CD4-positive, alpha-beta T cell treated with Interferon gamma for 1 hour (primary cell): ENCODE measurements at places on chromosomes 16 and 17.

GRCh38 chr17:77019893-77020379 is 120.8 kb upstream of the SEC14L1 start:
- DNase-seq = no peak

DNA sequence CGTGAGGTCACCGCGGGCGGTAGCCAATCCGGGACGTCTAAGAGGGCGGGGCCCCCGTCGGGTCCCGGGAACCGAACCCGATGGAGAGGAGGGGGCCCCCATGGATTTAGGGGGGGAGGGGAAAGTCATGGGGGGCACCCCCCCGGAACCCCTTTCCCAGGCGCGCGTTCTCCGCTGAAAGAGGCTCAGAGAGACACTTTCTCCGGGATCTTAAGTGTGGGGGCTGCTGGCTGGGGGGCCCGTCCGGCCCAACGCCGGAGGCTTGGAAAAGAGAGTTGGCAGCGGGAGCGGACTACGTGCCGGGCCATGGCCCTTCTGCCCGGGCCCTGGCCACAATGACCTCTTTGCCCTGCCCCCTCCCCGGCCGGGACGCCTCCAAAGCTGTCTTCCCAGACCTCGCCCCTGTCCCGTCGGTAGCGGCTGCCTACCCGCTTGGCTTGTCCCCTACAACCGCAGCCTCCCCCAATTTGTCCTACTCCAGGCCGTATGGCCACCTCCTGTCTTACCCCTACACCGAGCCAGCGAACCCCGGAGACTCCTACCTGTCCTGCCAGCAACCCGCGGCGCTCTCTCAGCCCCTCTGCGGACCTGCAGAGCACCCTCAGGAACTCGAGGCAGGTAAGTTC is at the start of gene DLX4:
Gene DLX4 (plus strand): TSS at position 57 of the 626 bp plus-strand sequence. CDS start 279 bp downstream, at position 336.
- DNase-seq = no peak

- DNase-seq = no peak
Observed at GRCh38 chr16:84541999-84542817, 37.7 kb upstream of the MEAK7 start.

DNA sequence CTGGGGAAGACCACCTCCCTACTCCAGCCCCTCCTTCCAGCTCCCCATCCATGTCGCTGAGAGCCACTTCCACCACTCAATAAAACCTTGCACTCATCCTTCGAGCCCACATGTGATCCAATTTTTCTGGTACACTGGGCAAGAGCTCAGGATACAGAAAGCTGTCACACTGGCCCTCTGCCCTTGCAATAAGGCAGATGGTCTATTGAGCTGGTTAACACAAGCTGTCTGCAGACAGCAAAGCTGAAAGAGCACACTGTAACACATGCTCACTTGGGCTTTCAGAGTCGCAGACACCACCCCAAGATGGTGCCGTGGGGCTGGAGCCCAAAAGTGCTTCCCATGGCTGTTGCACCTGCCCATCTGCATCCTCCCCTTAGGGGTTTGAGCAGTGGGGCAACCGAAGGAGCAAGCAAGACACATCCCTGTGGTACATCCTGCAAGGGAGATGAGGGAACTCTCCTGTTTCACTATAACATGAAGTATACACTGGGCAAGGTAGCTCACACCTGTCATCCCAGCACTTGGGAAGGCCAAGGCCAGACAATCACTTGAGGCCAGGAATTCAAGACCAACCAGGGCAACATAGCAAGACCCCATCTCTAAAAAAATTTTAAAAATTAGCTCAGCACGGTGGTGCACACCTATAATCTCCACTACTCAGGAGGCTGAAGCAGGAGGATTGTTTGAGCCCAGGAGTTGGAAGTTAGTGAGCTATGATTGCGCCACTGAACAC is 52.8 kb upstream of the C17orf78 start:
- no peak for DNase-seq

DNA sequence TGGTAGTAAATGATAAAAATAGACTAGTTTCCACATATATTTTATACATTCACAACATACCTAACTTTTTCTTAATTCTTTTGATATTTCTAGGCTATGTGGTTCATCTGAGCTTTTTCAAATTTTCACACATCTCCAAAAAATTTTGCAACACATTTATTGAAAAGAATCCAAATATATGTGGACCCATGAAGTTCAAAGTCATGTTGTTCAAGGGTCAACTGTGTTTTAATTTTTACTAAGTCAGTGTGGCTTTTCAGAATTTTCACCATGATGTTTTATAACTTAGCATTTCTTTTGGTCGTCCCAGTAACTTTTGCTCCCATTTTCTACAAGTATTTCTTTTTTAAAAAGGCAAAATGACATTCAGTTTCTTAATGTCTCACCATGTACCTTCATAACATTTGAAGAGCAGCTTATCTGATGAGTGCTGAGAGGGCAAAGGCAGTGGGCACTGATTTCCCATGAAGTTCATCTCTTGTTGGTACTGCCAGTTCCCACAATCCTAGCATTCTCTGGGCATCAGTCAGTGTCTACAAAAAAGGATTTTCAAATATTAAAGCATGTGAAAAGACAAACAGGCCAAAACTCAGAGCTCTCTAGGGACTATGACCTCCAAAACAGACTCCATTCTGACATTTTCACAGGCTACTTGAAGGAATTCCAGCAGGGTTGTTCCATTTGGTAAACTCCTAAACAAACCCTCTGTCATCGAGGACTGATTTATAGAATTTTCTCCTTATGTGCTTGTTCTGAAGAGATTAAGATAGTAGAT is 80.3 kb downstream of the MRTFB start:
- DNase-seq = no peak

DNA sequence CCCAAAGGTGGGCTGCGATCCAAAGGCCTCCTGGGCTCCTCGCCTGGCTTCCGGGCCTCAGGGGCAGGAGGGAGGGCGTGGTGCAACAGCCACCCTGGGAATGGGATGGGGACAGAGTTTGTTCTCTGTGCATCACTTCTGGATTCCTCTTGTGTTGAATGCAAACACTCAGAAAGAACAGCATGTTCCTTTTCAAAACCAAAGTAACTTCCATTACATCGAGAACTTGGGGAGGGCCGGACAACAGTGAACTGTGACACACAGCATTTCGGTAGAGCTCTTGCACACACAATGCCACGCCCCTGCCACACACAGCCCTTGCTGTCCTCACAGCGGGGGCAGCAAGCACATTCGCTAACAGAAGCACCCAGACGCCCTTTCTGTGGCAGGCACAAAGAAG is 36.1 kb upstream of the FASN start:
- DNase-seq = no peak

GRCh38 chr16:84369938-84370627 is 1.7 kb downstream of the ATP2C2 start:
- no peak for DNase-seq

DNA sequence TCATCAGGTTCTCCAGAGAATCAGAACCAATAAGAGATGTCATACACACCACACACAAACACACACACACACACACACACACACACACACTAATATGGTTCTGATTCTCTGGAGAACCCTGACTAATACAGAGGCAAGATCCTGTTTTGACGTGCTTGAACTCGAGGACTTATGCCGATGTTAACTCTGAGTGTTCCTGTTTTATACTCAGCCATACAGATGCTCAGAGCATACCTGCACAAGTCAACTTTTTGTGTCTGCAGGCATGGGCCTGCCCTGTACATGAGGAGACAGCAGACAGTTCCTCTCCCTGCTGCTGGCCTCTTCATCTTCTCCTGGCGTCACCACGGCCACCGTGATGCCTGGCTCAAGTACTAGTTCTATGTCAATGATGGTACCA is 635.9 kb downstream of the WWOX start:
- no peak for DNase-seq

- DNase-seq = no peak
Observed at GRCh38 chr16:55552621-55553020, 13.9 kb upstream of the CAPNS2 start.

GRCh38 chr17:45578516-45579455 is 88.3 kb upstream of the PLEKHM1 start:
- DNase-seq = no peak

- DNase-seq = no peak
Observed at GRCh38 chr16:15757630-15758251, 99.1 kb downstream of the MYH11 start.

GRCh38 chr16:73274140-73274539 is 226.2 kb upstream of the ZFHX3 start:
- no peak for DNase-seq

GRCh38 chr16:12846592-12846991 is 42.9 kb upstream of the CPPED1 start:
- DNase-seq = no peak

GRCh38 chr17:55760643-55761355 is 9.9 kb downstream of the PCTP start:
- DNase-seq = no peak

DNA sequence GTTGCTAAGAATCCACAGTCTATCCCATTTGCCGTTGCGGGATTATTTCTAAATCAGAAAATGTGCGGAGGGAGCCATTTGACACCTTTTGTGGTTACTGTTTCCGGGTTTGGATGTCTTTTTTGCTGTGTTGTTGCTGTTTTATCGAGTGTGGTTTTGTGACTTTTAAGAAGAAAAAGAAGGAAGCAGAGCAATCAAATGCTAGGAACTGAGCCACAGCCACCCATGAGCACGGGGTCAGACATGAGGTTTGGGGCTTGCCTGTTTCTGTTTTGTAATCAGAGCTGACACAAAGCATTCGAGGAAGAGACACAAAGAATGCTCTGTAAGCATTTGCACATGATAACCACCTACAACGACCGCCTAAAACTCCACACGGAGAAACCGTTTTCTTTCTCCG is 53.1 kb upstream of the CHMP6 start:
- DNase-seq = peak; percentile 29

DNA sequence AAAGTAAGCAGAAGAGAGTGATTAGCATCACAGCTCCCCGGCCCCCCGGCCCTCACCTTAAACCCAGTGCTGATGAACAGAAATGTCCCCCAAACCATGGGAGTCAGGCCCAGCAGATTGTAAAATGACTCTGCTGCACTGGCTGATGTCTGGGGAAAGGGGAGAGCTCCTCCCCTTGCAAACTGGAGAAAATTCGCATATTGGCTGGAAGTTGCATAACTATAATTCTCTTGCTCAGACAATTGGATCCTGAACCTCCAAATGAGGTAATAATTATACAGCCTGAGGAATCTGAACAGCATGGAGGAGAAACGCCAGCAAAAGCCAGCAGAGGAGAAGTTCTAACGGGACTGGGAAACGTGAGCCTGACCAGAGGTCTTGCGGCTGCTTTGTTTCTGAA is 109.7 kb downstream of the C16orf95 start:
- DNase-seq = no peak

GRCh38 chr17:79977708-79978547 is 57.7 kb downstream of the TBC1D16 start:
- no peak for DNase-seq

DNA sequence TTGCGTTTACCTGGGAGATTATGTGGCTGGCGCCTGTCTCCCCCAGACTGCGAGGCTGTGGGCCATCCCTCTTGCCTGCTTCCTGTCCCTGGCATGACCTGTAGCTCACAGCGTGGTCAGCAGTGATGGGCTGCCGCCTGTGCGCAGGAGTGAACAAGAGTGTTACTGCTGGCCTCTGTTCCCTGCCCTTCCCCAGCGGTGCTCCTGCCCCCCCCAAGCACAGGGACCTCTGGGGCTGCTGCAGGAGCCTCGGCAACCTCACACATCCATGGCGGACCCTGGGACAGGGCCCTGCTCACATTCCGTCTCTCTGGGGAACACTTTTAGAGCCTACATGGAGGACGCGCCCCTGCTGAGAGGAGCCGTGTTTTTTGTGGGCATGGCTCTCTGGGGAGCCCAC is 10.6 kb downstream of the TSC2 start:
- no peak for DNase-seq

DNA sequence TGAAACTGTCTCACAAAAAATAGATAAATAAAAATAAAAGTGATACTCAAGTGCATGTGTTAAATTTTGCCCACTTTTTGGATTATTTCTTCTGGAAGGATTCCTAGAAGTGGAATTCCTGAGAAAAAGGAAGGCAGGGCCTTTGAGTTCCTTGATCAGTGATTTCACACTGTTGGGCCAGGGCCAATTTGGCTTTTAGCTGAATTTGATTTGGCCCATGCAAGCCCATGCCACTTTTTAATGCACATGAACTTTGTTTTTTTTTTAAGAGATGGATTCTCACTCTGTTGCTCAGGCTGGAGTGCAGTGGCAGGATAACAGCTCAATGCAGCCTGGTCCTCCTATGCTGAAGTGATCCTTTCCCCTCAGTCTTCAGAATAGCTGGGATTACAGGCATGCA is 96.3 kb downstream of the TNFRSF13B start:
- no peak for DNase-seq

- no peak for DNase-seq
Observed at GRCh38 chr17:5468075-5468473, 708 bp downstream of the DHX33 start.

GRCh38 chr17:61351745-61352407 is 47.8 kb upstream of the TBX2 start:
- no peak for DNase-seq

GRCh38 chr17:36136439-36136838 is 32.8 kb downstream of the CCL4 start:
- no peak for DNase-seq

GRCh38 chr17:59508999-59509625 is 56.3 kb upstream of the DHX40 start:
- no peak for DNase-seq

GRCh38 chr16:8729779-8730334 is 55.4 kb downstream of the ABAT start:
- peak; percentile 55 for DNase-seq

- DNase-seq = no peak
Observed at GRCh38 chr17:31251105-31251969, 45.7 kb downstream of the OMG start.

DNA sequence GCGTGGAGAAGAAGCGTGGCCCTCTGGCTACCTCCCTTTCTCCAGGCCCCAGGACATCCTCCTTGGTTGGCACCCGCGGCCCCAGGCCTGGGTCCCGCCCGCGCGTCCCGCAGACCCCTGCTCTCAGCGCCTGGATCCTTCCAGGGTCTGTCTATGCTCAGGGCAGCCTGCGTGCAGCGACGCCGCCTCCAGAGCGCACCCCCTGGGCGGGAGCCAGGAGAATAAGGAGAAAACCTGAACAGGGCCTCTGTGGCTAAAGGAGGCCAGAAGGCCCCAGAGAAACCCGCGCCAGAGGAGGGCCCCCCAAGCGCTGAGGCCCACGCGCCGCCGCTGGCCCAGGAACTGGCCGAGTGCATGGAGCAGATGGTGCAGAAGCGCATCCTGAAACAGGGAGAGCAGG is 40.4 kb upstream of the DNAJA2 start:
- DNase-seq = no peak

GRCh38 chr17:41519501-41520224 is 973 bp upstream of the KRT15 start:
- DNase-seq = no peak

GRCh38 chr17:5683241-5683640 is 98.9 kb upstream of the NLRP1 start:
- no peak for DNase-seq
